ENCODE measurements at places on chromosomes 6 and 20.

DNA sequence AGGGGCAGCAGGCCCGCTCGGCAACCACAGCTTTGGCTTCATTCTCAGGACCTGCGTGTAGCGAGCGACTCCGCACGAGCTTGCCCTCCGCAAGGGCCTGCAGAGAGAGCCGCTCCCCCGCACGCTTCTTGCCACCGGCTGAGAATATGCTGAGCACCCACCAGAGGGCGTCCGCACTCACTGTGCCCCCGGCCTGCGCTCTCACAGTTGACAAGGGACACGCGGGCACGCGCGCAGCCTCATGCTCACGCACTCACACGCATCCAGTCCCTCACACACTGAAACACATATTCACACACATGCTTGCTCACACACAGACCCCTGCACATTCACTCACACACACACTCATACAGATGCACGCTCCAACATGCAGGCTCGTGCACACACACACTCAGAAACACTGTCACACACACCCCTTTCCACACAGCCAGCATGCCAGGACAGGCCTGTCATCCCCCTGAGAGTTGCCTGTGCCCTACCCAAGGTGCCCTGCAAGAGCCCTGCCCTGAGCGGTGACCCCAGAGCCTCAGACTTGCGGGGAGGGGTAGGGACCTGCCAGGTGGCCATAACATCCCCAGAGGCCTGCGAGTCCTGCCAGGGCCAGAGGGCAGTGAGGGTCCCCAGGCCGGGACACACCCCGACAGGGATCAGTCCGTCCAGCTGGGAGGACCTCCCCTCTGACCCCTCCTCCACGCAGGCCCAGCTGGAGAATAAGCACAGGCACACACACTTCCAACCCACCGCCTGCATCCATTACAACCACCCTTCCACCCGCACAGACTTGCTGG is 174.1 kb downstream of the BMP7 start:
- peak; percentile 9 for DNase-seq

GRCh38 chr6:154267508-154268106 is 89.0 kb downstream of the IPCEF1 start:
- no peak for DNase-seq

- DNase-seq = no peak
Observed at GRCh38 chr6:161057103-161058091, 65.8 kb downstream of the MAP3K4 start.

DNA sequence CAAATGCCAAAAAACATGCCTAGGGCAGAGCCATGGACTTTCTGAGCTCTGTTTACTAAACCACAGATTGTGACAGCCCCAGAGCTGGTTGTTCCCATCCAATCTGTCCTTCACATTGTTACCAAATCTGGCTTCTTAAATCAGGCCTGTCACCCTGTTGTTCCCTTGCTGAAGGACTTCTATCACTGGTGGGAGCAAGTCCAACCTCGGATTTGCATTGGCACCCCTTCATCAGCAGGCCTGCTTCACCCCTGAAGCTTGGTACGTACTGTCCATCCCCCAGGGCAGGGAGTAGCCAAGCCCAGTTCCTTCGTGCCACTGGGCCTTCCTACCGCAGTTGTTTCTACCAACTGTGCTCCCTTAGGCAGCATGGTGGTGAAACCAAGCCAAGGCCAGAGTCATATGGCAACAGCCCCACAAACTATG is 357.3 kb upstream of the JARID2 start:
- DNase-seq = no peak

GRCh38 chr20:44287272-44288097 is 23.5 kb downstream of the FITM2 start:
- no peak for DNase-seq

- DNase-seq = no peak
Observed at GRCh38 chr20:20497242-20497978, 129.5 kb downstream of the INSM1 start.

DNA sequence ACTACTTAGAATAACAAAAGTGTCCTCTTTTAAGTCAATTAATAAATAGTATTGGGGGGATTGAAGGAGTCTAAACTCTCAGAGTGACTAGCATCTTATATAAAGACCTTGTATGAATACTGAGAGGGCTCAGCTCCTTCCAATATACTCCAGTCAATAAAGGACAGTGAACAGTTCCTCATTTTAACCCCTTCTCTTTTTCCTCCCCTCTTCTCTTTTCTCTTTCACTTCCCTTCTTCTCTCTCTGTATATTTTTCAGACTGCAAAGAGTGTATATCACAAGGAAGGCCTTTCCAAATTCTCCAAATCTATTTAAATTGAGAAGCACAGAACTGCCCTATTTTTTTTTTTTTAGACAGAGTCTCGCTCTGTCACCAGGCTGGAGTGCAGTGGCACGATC is 99.5 kb downstream of the CD164 start:
- DNase-seq = no peak

DNA sequence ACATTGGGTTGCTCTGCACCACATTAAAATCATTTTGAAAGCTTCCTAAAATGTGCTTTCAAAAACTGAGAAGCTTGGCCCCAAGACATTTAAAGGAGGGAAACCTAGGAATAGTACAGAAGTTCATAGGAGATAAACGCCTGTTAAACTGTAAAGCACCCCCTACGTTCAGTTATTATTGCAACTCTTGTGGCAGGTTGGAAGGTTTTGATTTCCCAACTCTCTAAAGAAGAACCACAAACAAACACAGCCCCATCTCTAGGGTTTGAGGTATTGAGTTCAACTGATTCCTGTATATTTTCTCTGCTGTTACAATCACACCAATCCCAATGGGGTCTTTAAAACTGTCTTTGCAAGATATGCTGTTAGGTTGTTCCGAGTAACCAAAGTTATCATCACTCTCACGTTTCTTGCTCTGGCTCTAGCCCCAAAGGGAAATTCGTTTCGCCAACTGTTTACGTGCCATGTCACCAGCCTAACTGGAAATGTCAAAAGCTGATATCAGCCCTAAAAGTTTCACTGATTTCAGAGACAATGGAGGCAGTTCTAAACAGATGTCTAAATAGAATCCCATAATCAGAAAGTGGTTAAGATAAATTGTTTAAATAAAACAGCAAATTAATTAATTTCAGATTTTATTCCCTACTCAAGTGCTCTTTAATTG is 12.1 kb downstream of the TFAP2A start:
- no peak for DNase-seq

GRCh38 chr20:13397300-13397724 is 176.2 kb downstream of the ISM1 start:
- DNase-seq = no peak

DNA sequence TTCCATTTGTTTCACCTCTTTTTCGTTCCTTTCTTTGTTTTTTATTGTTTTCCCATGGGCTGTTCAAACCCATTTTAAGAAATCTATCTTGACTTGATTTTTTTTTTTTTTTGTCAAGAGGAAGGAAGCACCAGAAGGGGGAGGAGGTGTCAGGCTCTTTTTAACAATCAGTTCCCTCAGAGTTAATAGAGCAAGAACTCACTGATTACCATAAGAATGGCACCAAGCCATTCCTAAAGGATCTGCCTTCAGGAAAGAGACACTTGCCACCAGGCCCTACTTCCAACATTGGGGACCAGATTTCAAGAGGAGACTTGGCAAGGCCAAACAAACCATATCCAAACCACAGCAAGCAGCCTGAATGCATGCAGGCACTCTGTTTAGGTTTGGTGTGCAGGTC is 168.0 kb downstream of the OTOR start:
- DNase-seq = no peak

- DNase-seq = no peak
Observed at GRCh38 chr6:75109765-75110164, 96.1 kb downstream of the COL12A1 start.

- no peak for DNase-seq
Observed at GRCh38 chr6:159982731-159983506, 14.0 kb downstream of the IGF2R start.

GRCh38 chr6:80939898-80940297 is 812.6 kb downstream of the TENT5A start:
- no peak for DNase-seq

DNA sequence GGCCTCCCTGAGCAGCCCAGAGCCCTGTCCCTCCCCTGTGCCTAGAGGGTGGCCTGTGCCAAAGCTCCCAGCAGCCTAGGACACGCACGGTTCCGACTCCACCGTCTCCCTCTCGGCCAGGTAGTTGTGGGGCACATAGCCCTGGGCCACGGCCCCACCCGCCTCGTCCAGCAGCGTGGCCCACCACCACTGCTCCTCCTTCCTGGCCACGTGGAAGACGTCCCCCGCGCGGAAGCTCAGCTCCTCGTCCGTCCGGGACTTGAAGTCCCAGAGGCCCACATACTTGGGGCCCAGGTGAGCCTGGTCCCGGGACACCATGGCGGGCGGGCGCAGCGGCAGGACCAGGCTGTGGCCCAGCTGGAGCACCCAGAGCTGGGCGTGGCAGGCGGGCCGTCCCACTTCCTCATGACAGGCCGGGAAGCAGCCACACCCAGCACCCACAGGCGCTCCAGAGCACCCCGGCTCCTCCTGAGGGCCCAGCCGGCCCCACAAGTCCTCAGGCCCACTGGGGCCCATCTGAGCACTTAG is at the start of gene PTK6:
Gene PTK6, minus strand, starts transcription at position 380 of the 528 bp plus-strand sequence. Its CDS starts 62 bp downstream, at position 318.
- no peak for DNase-seq

DNA sequence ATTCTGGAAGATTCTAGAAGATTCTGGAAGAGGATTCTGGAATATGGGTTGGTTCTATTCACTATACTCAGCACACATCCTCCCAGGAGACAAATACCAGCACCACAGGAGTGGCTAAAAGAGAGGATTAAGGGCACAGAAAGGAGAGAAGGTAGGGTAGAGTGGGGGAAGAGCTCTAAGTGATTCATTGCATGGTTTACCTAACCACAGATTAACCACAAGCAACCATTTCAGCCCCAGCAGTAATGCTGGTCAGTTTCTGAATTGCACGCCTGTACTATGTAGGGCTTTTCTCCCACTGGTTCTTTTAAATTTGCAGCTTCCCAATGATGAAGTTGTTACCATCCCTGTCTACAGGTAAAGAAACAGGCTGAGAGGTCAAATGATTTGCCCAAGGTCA is 192.7 kb upstream of the PMEPA1 start:
- no peak for DNase-seq

GRCh38 chr20:64063389-64064144 is 569 bp downstream of the TCEA2 start:
- no peak for DNase-seq

DNA sequence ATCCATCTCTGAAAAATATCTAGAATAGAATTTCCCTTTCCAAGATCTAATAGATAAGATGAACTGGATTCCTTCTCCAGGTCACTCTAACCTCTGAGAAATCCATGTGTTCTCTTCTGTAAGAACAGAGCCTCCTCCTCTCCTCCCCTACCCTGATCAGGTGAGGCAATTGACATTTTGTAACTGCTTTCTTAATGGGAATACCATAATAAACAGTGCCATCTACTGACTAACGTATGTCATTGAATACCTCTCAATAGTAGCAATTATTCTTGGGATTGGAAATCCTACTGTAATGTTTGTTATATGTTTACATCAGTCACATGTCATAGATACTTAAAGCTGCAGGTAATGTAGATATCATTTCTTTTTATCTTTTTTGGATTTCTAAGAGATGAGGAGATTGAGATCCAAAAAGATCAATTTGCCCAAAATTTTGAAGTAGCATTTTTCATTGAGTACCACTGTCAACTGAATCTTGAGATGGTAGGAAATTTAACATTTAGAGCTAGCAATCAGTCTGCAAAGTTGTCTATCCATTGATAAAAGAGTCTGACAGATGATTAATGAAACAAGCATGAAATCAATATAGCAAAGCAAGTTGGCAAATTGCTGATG is 365.8 kb upstream of the HSF2 start:
- DNase-seq = no peak

GRCh38 chr6:130105996-130106704 is 87.8 kb downstream of the L3MBTL3 start:
- no peak for DNase-seq

DNA sequence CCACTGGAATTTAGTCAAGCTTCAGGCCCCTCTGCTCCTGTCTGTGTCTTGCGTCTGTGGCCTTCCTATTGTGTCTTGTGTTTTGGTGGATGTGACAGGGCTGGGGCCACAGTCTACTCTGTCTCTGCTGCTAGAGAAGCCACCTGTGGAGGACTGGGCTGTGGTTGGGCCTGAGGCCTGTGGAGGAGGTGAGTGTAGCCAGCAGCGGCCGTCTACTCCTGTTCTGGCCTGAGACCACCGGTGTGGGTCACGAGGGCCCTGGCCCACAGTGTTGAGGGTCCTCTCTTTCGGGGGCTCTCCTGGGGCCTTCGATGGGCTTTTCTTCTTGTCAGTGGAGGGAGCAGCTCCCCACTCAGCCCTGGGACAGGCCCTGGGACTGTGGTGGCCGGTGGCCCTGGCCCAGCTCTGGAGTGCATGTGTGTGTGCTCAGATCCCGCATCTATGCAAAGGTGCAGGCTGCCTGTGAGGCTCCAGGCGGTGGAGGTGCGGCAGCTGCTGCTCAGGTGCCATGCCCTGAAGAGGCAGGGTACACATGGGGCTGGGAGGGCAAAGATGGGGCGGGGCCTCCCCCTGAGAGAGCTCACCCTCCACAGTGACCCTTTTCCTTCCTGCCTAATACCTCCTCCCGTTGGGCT is 20.8 kb downstream of the SDCBP2 start:
- DNase-seq = no peak

DNA sequence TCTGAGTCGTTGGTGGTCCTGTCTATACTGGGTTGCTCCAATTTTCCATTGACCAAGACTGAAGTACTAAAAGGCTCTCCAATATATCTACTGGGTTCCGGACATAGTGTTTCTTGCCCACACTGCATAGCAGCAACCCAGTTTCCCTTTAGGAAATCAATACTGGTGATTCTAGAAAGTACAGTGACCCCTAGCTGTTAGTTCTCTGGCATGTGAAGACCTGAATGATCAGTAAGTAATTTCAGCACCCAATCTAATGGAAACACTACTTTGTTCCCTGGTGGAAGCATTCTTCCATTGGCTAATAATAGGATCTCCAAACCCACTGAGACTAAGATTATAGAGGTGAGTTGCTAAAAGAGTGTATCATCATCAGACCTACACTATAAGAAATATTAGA is 40.8 kb upstream of the STMND1 start:
- no peak for DNase-seq

GRCh38 chr6:142702501-142703460 is 242.2 kb downstream of the HIVEP2 start:
- no peak for DNase-seq

- DNase-seq = no peak
Observed at GRCh38 chr20:57573894-57574293, 13.0 kb downstream of the PCK1 start.

GRCh38 chr6:154876486-154877280 is 118.4 kb upstream of the TIAM2 start:
- DNase-seq = no peak

Data from stimulated activated CD8-positive, alpha-beta memory T cell treated with anti-CD3 and anti-CD28 coated beads, Interleukin-2, amount 100 ng/mL, for 1 hour (primary cell).